Uterine smooth muscle cell (primary cell): ENCODE measurements at places on chromosomes 3 and 15. TPM values are rescaled to one million over a fixed set of nuclear protein-coding genes. Genes with fewer than 3 reads are reported as not detected.

Gene KNG1
- total RNA-seq: not detected in 2 replicates

Gene CHCHD6
- 15.1 and 18.5 TPM in 2 replicates for total RNA-seq

Gene RLBP1
- total RNA-seq: not detected in 2 replicates

Gene EPHA3
- 1.9 and 2.2 TPM in 2 replicates for total RNA-seq

Gene C3orf22
- total RNA-seq: not detected in 2 replicates

Gene PROS1
- total RNA-seq: 20.1 and 36.1 TPM in 2 replicates

Gene ENTPD3
- total RNA-seq: not detected in 2 replicates

Gene CLRN1
- not detected in 2 replicates for total RNA-seq

Gene PP2D1
- total RNA-seq: not detected in 2 replicates

Gene CALML4
- 1.1 and 1.3 TPM in 2 replicates for total RNA-seq

Gene SLC12A1
- not detected in 2 replicates for total RNA-seq

Gene BFSP2
- not detected in 2 replicates for total RNA-seq

Gene PATL2
- total RNA-seq: 0.62 and 0.77 TPM in 2 replicates

Gene NUTM1
- total RNA-seq: not detected in 2 replicates

Gene FAM107A
- under 0.01 TPM in 1 of 2 replicates, not detected in the other for total RNA-seq

Gene GTF2A2
- total RNA-seq: 14.7 and 22.4 TPM in 2 replicates

Gene ADCY5
- total RNA-seq: 0.22 and 1.9 TPM in 2 replicates

Gene DLL4
- 0.12 and 0.66 TPM in 2 replicates for total RNA-seq

Gene MRAS
- 39.2 and 73.6 TPM in 2 replicates for total RNA-seq

Gene FES
- total RNA-seq: 33.5 and 38.1 TPM in 2 replicates

Gene CIP2A
- 16.5 and 59.1 TPM in 2 replicates for total RNA-seq

Gene PEX5L
- total RNA-seq: 3.7 and 9.3 TPM in 2 replicates

Gene CSTA
- 0.11 and 1.1 TPM in 2 replicates for total RNA-seq

Gene TMEM42
- 11.8 and 23.1 TPM in 2 replicates for total RNA-seq

Gene NANOGP8
- not detected in 2 replicates for total RNA-seq

Gene EPHB1
- total RNA-seq: 0.12 and 0.77 TPM in 2 replicates

Gene PRR20G
- total RNA-seq: not detected in 2 replicates

Gene LRTM1
- total RNA-seq: not detected in 2 replicates

Gene PPP2R3A
- total RNA-seq: 14.9 and 20.4 TPM in 2 replicates

Gene UROC1
- not detected in 2 replicates for total RNA-seq

Gene AP2M1
- 531 and 599 TPM in 2 replicates for total RNA-seq

Gene PLIN1
- 0.12 and 0.22 TPM in 2 replicates for total RNA-seq

Gene DISP2
- total RNA-seq: under 0.01 and 0.12 TPM in 2 replicates

Gene WDR93
- total RNA-seq: under 0.01 TPM in 2 replicates

Gene TRPM1
- not detected in 2 replicates for total RNA-seq

Gene KLHL40
- not detected in 2 replicates for total RNA-seq

Gene PLSCR2
- total RNA-seq: not detected in 2 replicates

Gene CAMKV
- total RNA-seq: not detected in 2 replicates

Gene GPR176
- total RNA-seq: 135 and 142 TPM in 2 replicates

Gene ITPKA
- total RNA-seq: 18.1 and 25.0 TPM in 2 replicates

Gene POLQ
- total RNA-seq: 6.5 and 18.6 TPM in 2 replicates

Gene ABHD5
- total RNA-seq: 73.6 and 92.6 TPM in 2 replicates

Gene MINAR1
- total RNA-seq: 0.66 and 0.75 TPM in 2 replicates

Gene GRK7
- total RNA-seq: under 0.01 TPM in 1 of 2 replicates, not detected in the other

Gene SEMA3B
- 6.8 and 29.5 TPM in 2 replicates for total RNA-seq

Gene CYP1A2
- not detected in 2 replicates for total RNA-seq

Gene MLF1
- total RNA-seq: 10.2 and 11.2 TPM in 2 replicates
